Stimulated activated CD4-positive, alpha-beta T cell treated with anti-CD3 and anti-CD28 coated beads, Interleukin-2, amount 100 ng/mL, for 24 hours (primary cell): ENCODE measurements at places on chromosomes 3 and 15.
A peak's percentile ranks its signal among the peaks of the same experiment; 100 is the strongest.

DNA sequence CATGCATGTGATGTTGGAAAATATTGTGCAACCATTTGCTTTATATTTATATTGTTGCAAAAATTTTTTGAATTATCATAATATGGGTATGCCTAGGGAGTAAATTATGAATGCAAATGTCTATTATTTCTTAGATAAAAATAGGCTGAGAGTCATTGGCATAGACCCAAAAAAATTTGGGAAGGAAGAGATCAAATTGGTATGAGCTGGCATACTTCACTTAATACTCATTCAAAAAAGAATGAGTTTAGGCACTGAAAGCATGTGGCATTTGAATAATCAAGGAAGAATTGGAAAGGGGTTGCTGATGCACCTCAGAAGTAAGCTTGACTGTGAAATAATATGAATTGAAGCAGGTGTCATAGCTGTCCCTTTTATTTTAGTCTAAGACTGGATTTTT, 764.0 kb upstream of the DPPA4 start:
- no peak for DNase-seq

DNA sequence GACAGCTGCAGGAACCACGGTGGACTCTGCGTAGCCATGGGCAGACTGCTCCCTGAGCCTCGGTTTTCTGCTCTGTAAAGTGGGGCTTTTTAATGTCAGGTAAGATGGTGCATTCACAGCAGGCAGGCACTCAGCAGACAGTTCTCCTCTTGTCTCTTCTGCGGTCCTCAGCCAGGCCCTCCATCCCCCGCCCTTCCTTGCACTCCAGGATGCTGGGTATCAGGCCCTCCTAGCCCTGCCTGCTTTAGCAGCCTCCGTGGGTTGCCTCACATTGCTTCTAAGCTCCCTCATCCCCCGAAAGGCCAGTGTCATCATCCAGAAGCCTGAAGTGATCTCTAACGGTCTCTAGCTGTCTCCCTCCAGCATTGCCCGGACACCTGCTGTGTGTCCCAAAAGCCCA, 115.7 kb downstream of the WNT7A start:
- DNase-seq = no peak

DNA sequence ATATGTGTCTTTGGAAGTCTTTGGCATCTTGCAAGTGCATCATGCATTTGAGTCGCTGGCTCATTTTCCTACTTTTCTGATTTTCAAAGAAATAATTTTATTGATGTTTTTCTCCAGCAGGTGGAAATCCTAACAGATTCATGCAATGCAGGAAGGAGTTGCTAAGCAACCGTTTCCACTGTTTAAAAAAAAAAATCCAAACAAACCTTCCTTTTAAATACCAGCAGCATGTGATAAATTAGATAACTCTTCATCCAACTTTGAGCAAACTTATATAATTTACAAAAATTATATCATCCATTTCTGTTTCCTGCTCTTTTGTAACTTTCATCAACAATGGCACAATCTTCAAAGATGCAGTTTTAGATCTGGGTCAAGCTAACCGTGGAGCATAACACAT, 364.1 kb downstream of the MFSD1 start:
- no peak for DNase-seq

DNA sequence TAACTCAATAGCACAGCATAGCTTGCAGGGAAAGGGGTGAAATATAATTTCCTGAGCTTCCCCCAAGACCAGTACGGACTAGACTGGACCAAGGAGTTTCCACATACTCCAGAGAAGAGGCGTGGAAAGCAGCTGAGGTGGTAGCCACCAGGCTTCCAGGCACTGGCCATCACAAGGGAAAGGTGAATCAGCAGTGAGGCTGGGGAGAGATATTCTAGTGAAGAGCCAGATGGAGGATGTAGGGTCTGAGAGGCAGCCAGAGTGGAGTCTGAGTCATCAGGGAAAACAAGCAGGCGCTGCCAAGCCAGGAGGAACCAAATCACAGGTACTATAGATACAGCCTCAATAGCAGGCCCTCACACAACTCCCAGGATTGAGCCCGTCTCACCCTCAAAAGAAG, 9.6 kb upstream of the RASA2 start:
- DNase-seq = no peak

DNA sequence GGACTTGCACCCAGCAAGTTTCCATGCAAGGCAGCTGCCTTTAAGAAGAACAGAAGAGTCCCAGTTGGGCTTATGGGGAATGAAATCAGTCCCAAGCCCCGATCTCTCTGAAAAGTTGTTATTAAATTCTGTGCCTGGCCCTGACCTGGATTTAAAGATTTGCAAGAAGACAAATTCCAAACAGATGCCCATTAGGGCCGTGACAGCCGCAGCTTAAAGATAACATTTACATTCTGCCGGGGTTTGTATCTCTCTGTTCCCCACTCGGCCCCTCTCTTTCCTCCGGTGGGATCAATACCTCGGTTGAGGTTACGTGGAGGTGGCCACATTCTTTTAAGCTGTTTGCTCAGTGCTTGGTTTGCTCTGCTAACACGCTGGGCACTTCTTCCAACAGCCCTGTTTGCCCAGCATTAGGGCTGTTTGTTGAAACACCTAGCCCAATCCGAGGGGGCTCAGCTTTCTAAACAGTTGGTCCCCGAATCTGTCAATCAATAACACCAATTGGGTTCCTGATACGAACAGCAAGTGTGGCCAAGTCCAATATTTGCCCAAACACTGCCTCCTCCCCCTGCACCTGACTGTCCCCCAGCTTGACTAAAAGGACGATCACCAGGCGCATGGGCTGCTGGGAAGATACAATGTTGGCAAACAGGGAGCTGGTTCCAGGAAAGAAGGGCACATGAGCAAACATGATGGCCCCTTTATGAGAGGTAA, 108.6 kb downstream of the RPLP1 start:
- no peak for DNase-seq

- DNase-seq = no peak
Measured at GRCh38 chr3:40287248-40287647, 22.3 kb upstream of the EIF1B start.

- DNase-seq = no peak
Measured at GRCh38 chr3:15572138-15572537, 29.2 kb downstream of the HACL1 start.

- DNase-seq = no peak
Measured at GRCh38 chr3:196406811-196407470, 25.3 kb downstream of the UBXN7 start.

GRCh38 chr3:45585371-45585770, 9.2 kb upstream of the LIMD1 start:
- no peak for DNase-seq

DNA sequence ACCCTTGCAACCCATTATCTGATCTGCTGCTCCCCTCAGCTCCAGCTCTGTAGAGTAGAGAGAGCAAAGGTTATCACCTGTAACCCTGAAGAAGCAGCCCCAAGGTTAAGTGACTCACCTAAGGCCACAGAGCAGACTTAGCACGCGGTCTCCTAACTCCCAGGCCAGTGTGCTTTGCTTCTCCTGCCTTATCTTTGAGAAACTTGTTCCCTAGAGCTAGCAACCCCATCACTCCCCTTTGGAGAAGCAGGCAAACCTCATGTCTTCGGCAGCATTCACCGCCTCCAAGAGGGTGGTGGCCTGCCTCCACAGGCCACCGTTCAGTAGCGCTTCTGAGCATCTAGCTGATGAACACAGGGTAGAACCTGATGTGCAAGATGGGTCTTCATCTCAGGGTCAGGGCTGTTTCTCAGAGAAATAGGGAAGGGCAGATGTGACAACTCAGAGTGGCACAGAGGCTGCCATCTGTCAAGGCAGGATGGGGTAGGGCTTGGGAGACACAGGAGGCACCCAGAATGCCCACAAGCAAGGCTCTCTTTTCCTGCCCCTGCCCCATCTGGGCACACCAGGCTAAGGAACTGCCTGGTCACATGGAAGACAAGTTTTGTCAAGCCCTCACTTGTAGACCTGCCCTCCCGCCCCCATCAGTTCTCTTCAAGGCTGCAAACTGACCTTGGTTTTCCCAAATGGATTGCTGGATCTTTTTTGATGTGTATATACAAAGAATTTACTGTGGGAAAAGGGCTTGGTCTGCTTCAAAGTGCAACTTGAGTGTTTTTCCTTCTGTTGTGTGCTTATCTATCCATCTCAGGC, 34.9 kb upstream of the CLK3 start:
- DNase-seq = no peak

DNA sequence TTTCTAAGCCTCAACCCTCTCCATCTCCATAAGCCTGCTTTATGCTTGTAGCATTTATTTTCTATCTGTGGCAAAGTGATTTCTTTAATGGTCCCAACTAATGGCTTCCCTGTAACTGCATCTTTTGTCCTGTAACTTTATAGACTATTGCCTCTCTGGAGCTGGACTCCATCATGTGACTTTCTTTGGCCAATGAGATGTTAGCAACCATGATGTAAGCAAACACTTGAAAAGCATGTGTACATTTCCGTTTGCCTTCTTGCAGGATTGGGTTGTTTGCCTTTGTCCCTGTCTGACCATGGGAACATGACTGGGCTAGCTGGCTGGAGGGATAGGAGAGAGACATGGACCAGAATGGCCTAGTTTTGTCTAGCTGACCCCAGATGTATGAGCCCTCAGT, 106.0 kb upstream of the LRIG1 start:
- no peak for DNase-seq

- DNase-seq = no peak
Measured at GRCh38 chr3:142226474-142226873, 1.1 kb upstream of the GK5 start.

DNA sequence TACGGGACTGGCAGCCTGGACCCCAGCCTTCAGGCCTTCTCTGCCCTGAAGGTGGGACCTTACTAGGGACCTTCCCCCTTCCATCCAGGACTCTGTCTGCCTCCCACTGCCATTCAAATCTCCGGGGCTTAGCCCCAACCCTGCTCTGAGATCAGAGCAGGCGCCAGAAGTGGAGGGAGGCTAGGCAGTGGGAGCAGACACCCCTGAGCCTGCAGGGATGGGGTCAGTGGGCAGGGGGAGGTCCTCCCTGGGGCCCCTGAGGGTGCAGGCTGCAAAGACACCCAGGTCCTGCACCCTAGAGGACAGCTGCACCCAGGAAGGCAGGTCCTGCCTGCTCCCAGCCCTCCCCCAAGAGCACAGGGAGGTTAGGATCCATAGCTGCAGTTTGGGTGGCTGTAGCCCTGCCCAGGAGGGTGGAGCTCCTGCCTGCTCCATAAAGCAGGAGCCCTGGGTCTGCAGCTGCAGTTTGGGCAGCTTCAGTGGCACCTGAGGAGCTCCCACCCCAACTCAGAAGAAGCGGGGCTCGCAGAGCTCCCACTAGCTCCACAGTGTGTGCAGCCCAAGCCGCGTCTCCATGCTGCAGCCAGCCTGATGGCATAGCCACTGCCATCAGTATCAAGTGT, 8.1 kb upstream of the POC1A start:
- no peak for DNase-seq

- no peak for DNase-seq
Measured at GRCh38 chr3:72523429-72524151, 324.7 kb downstream of the SHQ1 start.

DNA sequence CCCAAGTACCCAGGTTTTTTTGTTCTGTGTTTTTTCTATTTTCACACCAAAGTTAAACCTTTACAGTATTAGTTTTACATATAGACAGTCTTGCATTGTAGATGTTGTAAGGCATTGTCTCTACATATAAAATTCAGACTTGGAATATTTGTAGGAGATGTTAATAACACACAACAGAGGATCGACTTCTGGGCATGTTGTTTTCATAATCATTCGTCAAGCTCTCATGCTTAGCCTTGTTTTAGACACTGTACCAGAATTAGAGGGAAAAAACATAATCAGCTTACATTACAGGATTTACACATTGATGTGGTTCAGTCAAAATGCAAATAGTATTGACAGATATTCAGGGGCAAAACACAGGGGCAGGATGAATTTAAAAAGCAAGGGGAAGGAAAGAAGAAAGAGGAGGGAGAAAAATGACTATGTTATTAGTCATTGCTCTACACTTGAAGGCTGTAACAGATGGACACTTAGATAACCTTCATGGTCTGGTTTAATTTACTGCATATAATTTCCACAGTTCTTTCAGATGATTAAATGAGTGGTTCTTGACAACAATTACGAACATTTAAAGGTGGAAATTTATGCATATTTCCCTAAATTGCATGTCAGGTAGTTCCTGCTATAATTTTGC, 7.5 kb downstream of the CMSS1 start:
- no peak for DNase-seq

- no peak for DNase-seq
Measured at GRCh38 chr3:186679151-186679550, 13.3 kb downstream of the HRG start.

- DNase-seq = no peak
Measured at GRCh38 chr3:4270720-4271119, 32.4 kb upstream of the SETMAR start.

DNA sequence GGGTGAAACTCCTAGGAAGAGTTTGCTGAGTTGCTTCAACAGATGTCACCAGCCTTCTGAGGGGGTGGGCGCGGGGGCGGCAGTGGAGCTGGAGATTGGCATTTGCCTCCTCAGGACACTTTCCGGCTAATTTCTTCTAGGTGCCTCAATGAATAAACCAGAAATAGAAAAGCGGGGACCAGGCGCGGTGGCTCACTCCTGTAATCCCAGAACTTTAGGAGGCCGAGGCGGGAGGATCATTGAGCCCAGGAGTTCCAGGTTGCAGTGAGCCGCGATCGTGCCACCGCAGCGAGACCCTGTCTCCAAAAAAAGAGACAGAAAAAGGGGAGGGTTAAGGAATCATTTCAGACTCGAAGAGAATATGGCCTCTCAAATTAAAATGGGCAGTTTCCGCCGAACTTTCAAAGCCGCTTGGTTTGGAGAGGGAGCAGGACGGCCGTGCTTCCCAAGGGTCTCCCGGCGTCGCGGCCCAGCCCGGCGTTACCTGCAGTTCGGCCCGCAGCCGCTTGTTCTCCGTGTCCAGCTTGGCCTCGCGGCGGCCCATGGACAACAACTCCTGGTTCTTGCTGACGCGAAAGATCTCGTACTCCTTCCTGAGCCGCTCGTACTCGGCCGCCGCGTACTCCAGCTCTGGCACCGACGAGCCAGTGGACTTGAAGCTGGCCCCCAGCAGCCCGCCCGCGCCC, 587 bp downstream of the NPHP3 start:
- DNase-seq = peak; percentile 7

DNA sequence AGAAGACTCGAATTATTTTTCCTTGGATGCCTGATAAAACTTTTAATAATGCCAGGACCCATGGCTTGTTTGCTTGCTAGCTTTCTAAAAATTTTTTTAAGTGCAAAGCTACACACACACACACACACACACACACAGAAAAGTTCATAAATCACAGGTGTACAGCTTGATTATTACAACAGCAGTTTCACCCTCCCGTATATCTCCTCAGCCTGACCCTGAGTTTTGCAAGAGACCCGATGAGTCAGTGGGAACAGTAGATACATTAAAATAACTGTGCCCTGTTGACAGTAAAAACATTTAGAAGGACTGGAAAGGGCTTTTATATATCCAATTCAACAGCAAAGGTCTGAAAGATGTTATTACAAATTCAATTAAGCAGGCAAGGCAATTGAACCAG, 46.7 kb downstream of the EMC4 start:
- DNase-seq = no peak

GRCh38 chr15:55685286-55685685, 57.7 kb downstream of the PRTG start:
- no peak for DNase-seq

DNA sequence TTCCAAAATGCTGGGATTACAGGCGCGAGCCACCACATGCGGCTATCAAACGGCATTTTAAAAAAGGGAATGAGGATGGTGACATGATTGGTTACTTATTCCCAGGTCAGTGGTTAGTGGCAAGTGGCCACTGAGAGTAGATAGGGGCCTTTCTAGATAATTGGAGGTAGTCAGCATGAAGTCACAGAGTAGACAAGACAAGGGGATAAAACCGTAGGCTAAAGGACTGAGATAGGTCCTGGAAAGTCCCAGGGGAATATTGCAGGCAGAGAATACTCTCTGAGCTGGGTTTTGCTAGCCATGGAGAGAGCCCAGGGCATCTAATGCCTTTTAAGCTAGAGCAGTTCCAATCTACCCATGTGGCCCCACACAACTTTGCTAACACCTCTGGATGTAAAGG, 52.2 kb downstream of the KCNAB1 start:
- DNase-seq = no peak
